Central memory CD8-positive, alpha-beta T cell (primary cell): ENCODE measurements at places on chromosomes 5 and 9.

- H3K27me3 ChIP-seq = peaks cover 58% of the 10 kb centered on the region
- H3K4me1 ChIP-seq = peaks cover 9% of the 10 kb centered on the region
- H3K4me3 ChIP-seq = peak overlapping the region; percentile 67
- no peak for DNase-seq
These were observed 1.0 kb downstream of the KLF4 start for GRCh38 chr9:107488375-107489143.

DNA sequence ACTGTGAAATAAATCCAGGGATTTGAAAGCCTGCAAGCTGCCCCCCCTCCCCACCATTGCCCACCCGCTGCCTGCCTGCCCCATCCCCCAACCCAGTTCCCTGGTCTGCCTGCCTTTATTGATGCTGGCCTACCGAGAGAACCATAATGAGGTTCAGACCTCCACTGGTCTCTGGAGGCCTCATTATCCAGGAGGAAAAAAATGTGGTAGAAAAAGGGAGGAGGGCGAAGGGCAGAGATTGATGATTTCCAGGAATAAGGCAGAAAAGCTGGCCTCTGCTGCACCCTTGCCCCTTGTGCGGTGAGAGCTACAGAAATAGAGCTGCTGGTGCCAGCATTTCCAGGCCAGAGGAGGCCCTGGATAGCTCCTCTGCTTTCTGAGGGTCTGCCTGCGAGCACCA lies 216.1 kb downstream of the PAPPA start:
- H3K27me3 ChIP-seq = no peaks in the 10 kb centered on the region
- no peak overlapping the region for H3K4me3 ChIP-seq
- no peaks in the 10 kb centered on the region for H3K4me1 ChIP-seq
- DNase-seq = no peak

GRCh38 chr9:35226651-35227050 lies 64.8 kb downstream of the UNC13B start:
- H3K27me3 ChIP-seq = peaks cover 53% of the 10 kb centered on the region
- H3K4me3 ChIP-seq = no peak overlapping the region
- H3K27ac ChIP-seq = no peak overlapping the region
- no peak for DNase-seq
- H3K4me1 ChIP-seq = no peaks in the 10 kb centered on the region
- no peaks in the 10 kb centered on the region for H3K36me3 ChIP-seq

DNA sequence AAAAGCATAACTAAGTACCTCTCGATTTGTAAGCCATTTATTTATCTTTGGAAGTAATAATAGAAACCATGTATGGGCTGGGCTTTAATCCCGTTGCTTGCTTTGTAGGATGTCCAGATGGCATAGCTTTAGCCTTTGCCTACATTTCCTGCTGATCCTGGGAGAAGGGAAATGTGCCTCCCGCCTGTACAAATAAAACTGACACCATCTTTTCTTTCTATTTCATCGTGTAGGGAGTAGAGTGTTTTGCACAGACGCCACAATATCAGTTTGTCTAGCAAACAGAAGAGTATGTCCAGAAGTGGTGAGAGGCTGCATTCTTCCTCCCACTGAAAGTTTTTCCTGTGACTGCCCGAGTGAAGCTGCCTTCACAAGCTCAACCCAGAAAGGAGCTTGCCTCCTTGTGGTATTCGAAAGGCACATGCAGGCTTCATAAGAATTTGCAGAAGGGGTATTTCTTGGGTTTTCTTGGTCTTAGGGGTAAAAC lies 24.7 kb upstream of the TJP2 start:
- no peak overlapping the region for H3K27ac ChIP-seq
- no peak for DNase-seq
- no peak overlapping the region for H3K4me3 ChIP-seq
- H3K27me3 ChIP-seq = no peaks in the 10 kb centered on the region
- peaks cover 2% of the 10 kb centered on the region for H3K36me3 ChIP-seq
- H3K4me1 ChIP-seq = no peaks in the 10 kb centered on the region

DNA sequence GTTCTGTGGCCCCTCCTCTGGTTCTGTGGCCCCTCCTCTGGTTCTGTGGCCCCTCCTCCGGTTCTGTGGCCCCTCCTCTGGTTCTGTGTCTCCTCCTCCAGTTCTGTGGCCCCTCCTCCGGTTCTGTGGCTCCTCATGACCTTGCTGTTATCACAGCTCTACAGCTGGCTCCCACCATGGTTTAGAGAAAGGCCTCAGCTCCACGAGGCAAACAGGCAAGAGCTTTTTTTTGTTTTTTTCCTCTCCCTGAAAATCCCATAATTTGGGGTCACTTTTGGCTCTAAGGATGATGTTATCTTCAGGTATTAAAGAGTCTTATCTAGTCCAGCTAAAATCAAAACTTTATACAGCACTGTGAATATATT lies 31.8 kb downstream of the C5orf15 start:
- no peak overlapping the region for H3K4me3 ChIP-seq
- H3K27ac ChIP-seq = peak overlapping the region; percentile 46
- no peaks in the 10 kb centered on the region for H3K4me1 ChIP-seq
- no peaks in the 10 kb centered on the region for H3K27me3 ChIP-seq
- H3K36me3 ChIP-seq = peaks cover 2% of the 10 kb centered on the region

DNA sequence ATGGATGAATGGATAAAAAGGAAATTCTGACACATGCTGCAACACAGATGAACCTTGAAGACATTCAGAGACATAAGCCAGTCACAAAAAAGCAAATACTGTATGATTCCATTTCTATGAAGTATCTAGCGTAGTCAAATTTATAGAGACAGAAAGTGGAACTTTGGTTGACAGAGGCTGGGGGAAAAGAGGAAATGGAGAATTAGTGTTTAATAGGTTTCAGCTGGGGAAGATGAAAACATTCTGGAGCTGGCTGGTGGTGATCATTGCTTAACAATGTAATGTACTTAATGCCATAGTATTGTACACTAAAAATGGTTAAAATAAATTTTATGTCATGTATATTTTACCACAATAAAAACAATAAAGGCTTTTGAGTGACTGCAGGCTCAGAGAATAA lies 24.2 kb downstream of the PPIC start:
- DNase-seq = no peak
- H3K27me3 ChIP-seq = no peaks in the 10 kb centered on the region
- no peak overlapping the region for H3K4me3 ChIP-seq

GRCh38 chr9:87640385-87640795 lies 85.5 kb upstream of the CTSL start:
- peaks cover 21% of the 10 kb centered on the region for H3K27me3 ChIP-seq
- H3K36me3 ChIP-seq = peaks cover 3% of the 10 kb centered on the region
- DNase-seq = no peak
- no peak overlapping the region for H3K27ac ChIP-seq
- no peaks in the 10 kb centered on the region for H3K4me1 ChIP-seq
- no peak overlapping the region for H3K4me3 ChIP-seq

DNA sequence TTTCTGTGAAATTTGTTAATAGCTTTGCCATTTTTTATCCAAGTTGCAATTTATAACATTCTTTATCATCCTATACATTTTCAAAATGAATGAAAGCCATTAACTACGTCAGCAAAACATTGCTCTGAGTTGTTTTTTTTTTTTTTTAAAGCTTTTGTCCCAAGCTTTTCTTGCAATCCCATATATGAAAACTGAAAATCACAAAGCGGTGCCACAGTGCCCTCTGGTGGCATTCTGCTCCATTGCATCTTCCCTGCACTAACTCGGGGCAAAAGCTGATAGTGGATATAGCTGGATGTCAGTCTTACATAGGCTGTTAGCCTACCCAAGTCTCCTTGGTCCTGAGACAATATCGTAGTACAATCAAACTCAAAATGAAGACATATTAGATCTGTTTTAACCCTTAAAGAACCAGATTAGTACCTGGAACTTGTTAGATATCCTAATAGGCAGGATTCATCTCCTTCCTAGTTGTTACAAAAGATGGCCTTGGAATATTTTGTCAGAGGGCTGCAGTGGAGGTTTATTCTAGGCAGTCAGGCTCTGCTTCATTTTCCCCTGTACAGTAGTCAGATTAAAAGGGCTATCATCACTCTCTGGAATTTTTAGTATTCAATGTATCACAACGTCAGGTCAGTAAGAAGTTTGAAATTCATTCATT lies 669.9 kb downstream of the PTPRD start:
- H3K4me3 ChIP-seq = no peak overlapping the region
- H3K27ac ChIP-seq = no peak overlapping the region
- H3K36me3 ChIP-seq = no peaks in the 10 kb centered on the region
- no peaks in the 10 kb centered on the region for H3K4me1 ChIP-seq
- no peaks in the 10 kb centered on the region for H3K27me3 ChIP-seq
- DNase-seq = no peak

- H3K27ac ChIP-seq = no peak overlapping the region
- no peak for DNase-seq
- no peaks in the 10 kb centered on the region for H3K36me3 ChIP-seq
- no peak overlapping the region for H3K4me3 ChIP-seq
These were observed 55.0 kb downstream of the WWC1 start for GRCh38 chr5:168346417-168346816.
